Stimulated activated naive CD8-positive, alpha-beta T cell treated with anti-CD3 and anti-CD28 coated beads, Interleukin-15, Interleukin-2, amounts not matched to agents 100 U/mL and 50 U/mL, for 24 hours (primary cell): ENCODE measurements at places on chromosomes 1 and 21.
A peak's percentile ranks its signal among the peaks of the same experiment; 100 is the strongest.

DNA sequence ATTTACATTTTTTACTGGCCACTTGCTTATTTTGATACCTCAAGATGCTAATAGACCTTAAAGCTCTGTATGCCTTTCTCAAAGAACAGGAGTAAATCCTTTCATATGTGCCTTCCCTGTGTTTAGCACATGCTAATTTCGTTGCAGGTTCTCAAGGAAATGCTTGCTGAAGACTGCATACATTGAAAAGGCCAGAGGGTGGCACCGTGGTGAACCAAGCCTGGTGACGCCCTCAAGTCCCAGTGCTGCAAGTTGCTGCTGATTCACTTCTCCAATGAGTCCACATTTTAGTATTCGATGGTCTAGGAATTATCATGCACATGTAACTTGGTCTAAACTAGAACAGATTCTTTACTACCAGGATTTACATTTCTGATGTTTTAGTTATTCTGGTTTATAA lies 94.1 kb downstream of the CLDN17 start:
- DNase-seq, result no peak

DNA sequence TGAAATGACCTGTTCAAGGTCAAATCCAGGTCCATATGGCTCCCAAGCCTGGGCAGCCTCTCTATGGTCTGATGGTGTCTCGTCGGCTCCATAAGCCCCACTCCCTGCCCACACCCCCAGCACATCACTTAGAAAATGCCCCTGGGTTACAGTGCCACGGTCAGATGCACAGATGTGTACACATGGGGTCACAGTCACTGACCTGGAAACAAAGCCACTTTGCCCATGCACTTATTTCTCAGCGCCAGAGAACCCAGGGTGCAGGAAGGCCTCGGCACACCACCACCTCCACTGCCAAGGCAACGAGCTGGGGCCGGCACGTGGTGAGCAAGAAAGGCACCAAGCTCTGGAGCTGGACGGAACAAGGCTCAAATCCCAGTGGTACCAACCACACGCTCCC lies 24.7 kb downstream of the IFFO2 start:
- DNase-seq, result no peak

DNA sequence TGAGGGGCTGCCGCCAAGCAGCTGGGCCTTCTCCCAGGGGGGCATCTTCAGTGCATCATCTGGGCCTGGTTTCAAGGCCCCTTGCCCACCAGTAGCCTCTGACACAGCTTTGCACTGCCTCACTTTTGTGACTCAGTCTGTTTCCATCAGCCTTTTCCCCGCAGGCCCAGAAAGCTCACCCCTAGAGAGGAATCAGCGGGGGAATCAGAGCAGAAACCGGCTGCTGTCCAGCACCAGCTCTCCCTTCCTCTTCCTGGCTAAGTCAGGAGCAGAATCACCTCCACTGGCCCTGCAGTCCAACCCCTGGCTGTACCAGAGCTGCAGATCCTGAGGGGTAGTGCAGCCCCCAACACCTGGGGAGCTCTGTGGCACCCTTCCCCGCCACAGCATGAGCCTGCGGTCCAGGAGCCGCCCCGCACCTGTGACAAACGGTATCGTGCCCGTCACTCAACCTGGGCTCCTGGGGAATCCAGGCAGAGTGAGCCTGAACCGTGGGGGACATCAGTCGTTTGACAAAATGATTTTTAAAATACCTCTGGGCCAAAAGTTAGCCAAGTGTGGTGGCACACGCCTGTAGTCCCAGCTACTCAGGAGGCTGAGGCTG lies 83.3 kb upstream of the TMEM51 start:
- no peak for DNase-seq

- no peak for DNase-seq
These were observed 5.3 kb upstream of the ADARB1 start for GRCh38 chr21:45069085-45069484.

GRCh38 chr1:234933475-234933874 lies 195.2 kb downstream of the TOMM20 start:
- peak; percentile 48 for DNase-seq

DNA sequence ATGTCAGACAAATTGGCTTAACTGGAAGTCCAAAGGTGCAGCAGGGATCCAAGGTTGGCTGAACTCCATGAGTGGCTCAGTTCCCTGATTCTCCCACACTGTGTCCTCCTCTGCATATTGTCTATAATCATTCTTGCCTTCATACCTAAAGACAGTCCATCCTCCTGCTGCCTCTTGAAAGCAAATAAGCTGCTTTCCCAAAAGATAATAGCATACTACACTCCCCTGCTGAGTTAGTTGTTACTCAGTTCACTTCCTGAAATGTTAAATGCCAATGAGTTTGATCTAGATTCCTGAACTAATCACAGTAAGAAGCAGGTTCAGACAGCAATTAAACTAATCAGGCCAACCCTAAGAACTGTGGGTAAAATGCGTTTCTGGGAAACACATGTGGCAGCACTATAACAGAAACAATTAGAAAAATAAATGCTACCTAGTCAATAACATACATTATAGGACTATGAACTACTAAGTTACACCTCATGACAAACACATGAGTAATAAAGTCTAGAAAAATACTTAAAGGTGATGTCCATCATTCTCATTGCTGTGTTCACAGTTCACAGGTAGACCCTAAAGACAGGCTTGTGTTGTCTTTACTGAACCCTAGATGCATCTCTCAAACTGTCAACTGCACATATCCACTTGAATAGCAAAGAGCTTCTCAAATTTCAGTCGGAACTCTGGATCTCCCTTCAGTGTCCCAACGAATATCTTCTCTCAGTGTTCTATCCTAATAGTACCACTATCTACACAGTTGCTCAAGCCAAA lies 50.8 kb upstream of the BOLA1 start:
- DNase-seq, result no peak

DNA sequence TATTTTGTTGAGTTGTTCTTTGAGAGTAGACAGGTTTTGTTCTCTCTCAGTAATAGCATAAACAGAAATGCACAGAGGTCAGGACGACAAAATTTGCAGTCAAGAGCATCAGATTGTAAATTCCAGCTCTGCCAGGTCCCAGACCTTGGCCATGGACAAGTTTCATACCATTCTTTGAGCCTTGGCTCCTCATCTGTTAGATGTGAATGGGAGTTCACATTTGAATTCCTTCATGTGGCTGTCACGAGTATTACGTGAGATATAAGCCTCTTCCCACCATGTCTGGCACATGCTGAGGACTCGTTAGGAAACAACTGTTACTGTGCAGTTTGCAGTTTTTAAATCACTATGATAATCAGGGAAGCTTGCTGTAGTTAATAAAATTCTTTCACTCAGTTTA lies 93.2 kb upstream of the KCTD3 start:
- no peak for DNase-seq

DNA sequence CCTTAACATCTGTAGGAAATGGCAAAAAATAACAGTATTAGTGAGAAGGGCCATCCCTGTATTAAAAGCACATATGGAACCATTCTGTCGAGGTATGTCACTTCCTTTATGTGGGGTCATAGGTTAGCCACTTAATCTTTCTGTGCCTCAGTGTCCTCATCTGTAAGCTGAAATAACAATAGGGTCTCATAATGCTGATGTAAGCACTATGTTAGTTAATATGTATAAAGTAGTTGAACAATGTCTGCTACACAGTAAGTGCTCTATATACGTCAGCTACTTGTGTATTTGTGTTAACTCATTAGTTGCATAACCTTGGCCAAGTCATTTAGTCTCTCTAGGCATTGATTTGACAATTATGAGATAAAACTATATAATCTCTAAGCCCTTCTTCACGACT lies 11.8 kb downstream of the PLPPR5 start:
- DNase-seq, result no peak

- DNase-seq, result no peak
These were observed 177.5 kb downstream of the ROR1 start for GRCh38 chr1:63951059-63951946.
